Upper lobe of right lung (tissue), 1 donor: ENCODE measurements at places on chromosomes 3 and 15. TPM values are rescaled to one million over a fixed set of nuclear protein-coding genes. Genes with fewer than 3 reads are reported as not detected.

PLA2G4B gene
- total RNA-seq, result 14.4 TPM

- DNase-seq, result no peak
- no peaks in the 10 kb centered on the region for H3K27me3 ChIP-seq
- no peaks in the 10 kb centered on the region for H3K36me3 ChIP-seq
- no peaks in the 10 kb centered on the region for H3K4me1 ChIP-seq
- no peak overlapping the region for H3K4me3 ChIP-seq
Measured at GRCh38 chr15:27094235-27094634, 123.3 kb downstream of the GABRG3 start.

GRCh38 chr3:6680119-6680806 lies 180.7 kb upstream of the GRM7 start:
- H3K27me3 ChIP-seq, result no peaks in the 10 kb centered on the region
- H3K27ac ChIP-seq, result no peak overlapping the region
- H3K36me3 ChIP-seq, result no peaks in the 10 kb centered on the region
- no peaks in the 10 kb centered on the region for H3K4me1 ChIP-seq
- H3K4me3 ChIP-seq, result no peak overlapping the region

IL16 gene
- total RNA-seq, result 39.3 TPM

- H3K27me3 ChIP-seq, result no peaks in the 10 kb centered on the region
- H3K4me1 ChIP-seq, result no peaks in the 10 kb centered on the region
- DNase-seq, result no peak
- H3K27ac ChIP-seq, result no peak overlapping the region
- H3K4me3 ChIP-seq, result no peak overlapping the region
Measured at GRCh38 chr3:168624892-168625448, 529.2 kb upstream of the GOLIM4 start.

CLDN1 gene
- total RNA-seq, result 14.6 TPM

DNA sequence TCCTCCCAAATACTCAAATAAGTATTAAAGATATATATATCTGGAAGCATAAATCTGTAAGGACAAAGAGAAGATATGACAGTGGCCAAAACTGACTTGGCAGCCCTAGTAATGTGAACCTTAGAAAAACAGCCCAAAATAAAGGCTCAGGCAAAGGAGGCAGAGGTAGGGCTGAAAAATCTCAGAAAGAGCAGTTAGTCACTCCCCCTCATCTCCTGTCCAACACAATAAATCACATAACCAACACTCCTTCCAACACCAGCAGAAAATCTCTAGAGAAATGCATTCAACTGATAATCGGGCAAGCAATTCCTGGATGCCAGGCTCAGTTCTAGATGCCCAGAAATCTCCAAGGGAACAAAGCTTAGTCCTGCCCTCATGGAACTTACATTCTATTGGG lies 22.1 kb upstream of the CHRM5 start:
- no peak overlapping the region for H3K4me3 ChIP-seq
- no peak for DNase-seq
- no peaks in the 10 kb centered on the region for H3K36me3 ChIP-seq
- H3K27ac ChIP-seq, result no peak overlapping the region
- H3K4me1 ChIP-seq, result no peaks in the 10 kb centered on the region
- H3K27me3 ChIP-seq, result no peaks in the 10 kb centered on the region

SLC22A13 gene
- total RNA-seq, result 0.41 TPM

- no peaks in the 10 kb centered on the region for H3K27me3 ChIP-seq
- peaks cover 32% of the 10 kb centered on the region for H3K4me1 ChIP-seq
- DNase-seq, result peak; percentile 79
- peak overlapping the region; percentile 97 for H3K4me3 ChIP-seq
- H3K36me3 ChIP-seq, result no peaks in the 10 kb centered on the region
Measured at GRCh38 chr3:53255423-53255774, 423 bp downstream of the TKT start.

FILIP1L gene
- 43.2 TPM for total RNA-seq

DNA sequence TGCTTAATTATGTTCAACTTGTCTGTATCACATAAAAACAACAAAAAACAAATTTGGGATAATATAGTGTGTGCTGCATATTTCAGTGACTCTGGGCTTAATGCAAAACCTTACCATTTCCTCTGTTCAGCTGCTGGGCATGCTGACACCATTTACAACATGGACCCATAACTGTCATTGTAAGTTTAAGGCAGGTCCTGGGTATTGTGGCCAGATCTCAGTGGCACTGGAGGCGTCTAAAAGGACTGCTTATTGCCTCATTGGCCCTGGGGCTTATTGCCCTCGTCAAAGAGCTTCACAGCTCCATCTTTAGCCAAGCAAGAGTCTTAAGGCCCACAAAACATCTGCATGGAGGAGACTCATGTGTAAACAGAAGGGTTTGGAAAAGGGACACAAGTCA lies 390.2 kb downstream of the NR2F2 start:
- no peaks in the 10 kb centered on the region for H3K36me3 ChIP-seq
- H3K4me1 ChIP-seq, result no peaks in the 10 kb centered on the region
- no peak overlapping the region for H3K27ac ChIP-seq

PLOD2 gene
- total RNA-seq, result 23.7 TPM

ALDH1A2 gene
- total RNA-seq, result 27.3 TPM

ZNF774 gene
- 3.6 TPM for total RNA-seq

DNA sequence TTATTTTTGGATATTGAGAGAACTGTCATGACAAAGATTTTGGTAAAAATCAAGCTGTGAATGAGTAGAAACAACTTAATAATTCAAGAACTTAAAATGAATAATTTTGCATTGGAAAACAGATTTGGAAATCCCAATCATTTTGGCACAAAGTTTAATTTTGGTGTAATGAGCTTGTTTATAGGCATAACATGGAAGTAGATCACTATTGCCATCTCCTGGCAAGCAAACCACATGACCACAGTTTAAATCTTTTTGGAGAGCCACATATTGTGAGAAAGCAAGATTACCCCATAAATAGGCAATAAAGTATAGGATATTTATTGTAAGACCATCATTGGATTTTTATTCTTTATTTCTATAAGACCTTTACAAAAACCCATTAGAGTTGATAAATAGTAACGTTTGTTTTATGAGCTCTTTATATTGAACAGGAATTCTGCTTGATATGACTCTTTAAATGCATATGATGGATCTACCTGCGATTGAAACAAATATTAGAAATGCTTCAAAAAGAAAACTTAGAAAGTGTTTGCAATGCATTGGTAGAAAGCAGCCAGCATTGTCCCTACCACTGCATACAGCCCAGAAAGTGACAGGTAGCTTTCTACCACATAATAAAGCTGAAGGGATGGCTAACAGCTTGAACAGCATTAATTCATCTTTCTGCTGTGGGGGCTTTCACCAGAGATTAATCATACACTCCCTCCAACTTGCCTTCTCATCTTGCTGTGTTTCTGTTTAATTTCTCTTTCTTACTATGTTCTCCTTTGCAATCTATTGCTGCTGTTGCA lies 766.8 kb downstream of the TBL1XR1 start:
- no peaks in the 10 kb centered on the region for H3K27me3 ChIP-seq
- no peak overlapping the region for H3K27ac ChIP-seq
- H3K4me1 ChIP-seq, result no peaks in the 10 kb centered on the region
- no peak for DNase-seq
- H3K4me3 ChIP-seq, result no peak overlapping the region
- H3K36me3 ChIP-seq, result no peaks in the 10 kb centered on the region

DNA sequence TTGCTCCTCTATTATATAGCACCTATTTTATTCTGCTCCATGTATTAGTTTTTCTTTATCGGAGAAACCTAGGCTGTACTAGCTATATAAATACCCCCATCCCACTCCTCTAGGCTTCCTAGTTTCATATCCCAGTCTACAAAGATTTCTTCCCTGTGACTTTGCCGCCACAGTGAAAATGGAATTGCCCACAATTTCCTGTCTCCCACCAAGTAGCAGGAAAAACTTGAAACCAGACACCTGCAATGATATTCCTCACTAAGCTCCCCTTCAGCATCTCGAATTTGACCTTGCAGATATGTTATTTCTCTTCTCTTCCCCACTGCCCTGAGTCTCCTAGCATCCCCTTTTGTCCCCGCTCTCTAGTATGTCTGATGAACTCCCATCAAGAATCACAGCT lies 685.8 kb upstream of the CCDC54 start:
- no peak overlapping the region for H3K27ac ChIP-seq
- no peaks in the 10 kb centered on the region for H3K4me1 ChIP-seq
- no peak for DNase-seq
- H3K36me3 ChIP-seq, result no peaks in the 10 kb centered on the region
- no peaks in the 10 kb centered on the region for H3K27me3 ChIP-seq

- H3K27me3 ChIP-seq, result no peaks in the 10 kb centered on the region
- no peak overlapping the region for H3K4me3 ChIP-seq
- no peak for DNase-seq
Measured at GRCh38 chr15:63448266-63448665, 56.1 kb upstream of the USP3 start.

DNA sequence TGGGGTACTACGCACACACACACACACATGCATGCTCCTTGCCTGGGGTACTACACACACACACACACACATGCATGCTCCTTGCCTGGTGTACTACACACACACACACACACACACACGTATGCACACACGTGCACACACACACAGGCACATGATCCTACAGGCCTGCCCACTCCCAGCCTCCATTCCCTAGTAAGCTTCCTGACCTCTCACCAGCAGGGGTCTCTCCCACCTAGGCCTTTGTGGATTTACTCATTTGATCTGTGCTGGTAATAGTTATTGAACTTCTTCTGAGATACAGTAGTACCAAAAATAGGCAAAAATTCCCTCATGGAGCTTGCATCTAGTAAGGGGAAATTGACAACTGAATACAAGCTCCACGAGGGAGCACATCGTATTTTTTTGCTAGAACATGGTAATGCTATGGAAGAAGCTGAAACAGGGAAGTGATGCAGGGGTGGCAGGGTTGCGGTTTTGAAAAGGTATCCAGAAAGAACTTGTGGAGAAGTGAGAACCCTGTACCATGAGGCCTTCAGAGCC lies 19.1 kb downstream of the TTC21A start:
- no peak overlapping the region for H3K4me3 ChIP-seq
- H3K36me3 ChIP-seq, result no peaks in the 10 kb centered on the region
- DNase-seq, result no peak
- H3K27ac ChIP-seq, result no peak overlapping the region

- no peak overlapping the region for H3K27ac ChIP-seq
- no peak for DNase-seq
- H3K4me3 ChIP-seq, result no peak overlapping the region
Measured at GRCh38 chr3:151386056-151386455, 1.5 kb upstream of the P2RY12 start.

DNA sequence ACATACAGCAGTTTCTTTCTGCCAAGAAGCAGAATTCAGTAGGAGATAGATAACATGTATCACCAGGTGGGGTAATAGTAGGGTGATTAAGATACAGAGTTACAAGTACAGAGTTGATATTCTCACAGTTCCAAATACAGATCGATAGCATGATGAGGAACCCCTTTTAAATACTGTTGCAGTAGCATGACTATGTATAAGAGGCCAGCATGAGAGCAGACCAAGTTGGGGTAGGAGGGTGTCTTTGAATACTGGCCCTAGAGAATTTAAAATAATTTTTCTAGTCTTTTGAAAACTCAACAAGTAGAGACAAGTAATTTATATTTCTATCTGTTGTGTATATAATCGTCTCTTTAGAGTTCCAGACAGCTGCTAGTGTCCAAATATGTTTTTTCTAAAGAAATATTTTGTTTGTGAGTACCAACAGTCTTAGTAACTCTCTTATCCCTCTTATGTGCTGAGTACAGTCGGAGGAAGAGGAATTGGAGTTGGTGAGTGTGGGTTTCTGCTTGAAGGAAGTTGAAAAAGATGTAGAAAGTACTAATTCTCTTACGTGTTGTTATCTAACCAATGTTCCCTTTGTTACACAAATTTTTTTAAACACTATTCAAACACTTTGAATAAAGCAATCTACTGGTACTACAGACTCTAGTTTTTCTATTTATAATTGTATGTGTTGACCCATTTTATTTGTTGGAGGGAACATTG lies 30.2 kb downstream of the LYSMD4 start:
- no peaks in the 10 kb centered on the region for H3K27me3 ChIP-seq
- H3K36me3 ChIP-seq, result no peaks in the 10 kb centered on the region
- no peak overlapping the region for H3K4me3 ChIP-seq
- no peak for DNase-seq
- H3K27ac ChIP-seq, result peak overlapping the region; percentile 78
- peaks cover 27% of the 10 kb centered on the region for H3K4me1 ChIP-seq

DNA sequence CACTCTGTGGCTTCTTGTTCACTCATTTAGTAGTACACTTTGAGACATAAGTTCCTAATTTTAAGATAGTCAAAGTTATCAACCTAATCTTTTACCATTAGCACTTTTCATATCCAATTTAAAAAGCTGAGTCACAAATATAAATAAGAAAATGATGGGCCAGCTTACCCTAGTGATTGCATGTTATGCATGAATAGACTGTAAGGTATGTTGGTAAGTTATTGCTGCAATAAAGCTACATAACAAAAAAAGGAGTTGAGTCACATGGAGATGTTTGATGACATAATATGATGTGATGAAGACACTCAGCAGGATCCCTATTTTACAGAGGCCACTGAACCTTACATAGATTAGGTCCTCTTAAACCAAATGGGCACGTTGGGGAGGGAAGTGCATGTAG lies 161.3 kb downstream of the OCA2 start:
- H3K27ac ChIP-seq, result no peak overlapping the region
- no peaks in the 10 kb centered on the region for H3K4me1 ChIP-seq
- no peak for DNase-seq
- H3K4me3 ChIP-seq, result no peak overlapping the region
- no peaks in the 10 kb centered on the region for H3K27me3 ChIP-seq

DNA sequence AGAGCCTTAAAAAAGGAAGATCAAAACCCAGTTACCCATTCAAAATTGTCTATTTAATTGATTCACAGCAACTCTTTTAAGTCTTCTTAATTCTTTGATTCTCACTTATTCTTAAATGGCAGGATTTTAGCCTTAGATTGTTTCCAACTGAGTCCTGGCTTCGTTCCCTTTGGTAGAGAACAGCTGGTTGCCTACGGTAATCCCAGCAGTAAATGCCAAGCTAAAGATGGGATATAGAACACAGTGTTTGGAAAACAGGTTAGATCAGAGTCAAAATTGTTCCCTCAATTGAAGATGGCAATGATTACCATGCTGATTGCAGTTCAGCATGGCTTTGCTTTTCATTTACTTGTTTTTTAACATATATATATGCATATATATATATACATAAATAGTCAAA lies 300.9 kb downstream of the PYDC2 start:
- H3K4me3 ChIP-seq, result no peak overlapping the region
- no peaks in the 10 kb centered on the region for H3K27me3 ChIP-seq
- DNase-seq, result no peak
- H3K27ac ChIP-seq, result no peak overlapping the region

GRCh38 chr3:142999881-143000280 lies 1.5 kb upstream of the U2SURP start:
- H3K27me3 ChIP-seq, result no peaks in the 10 kb centered on the region
- peak overlapping the region; percentile 94 for H3K27ac ChIP-seq
- no peak overlapping the region for H3K4me3 ChIP-seq
- no peaks in the 10 kb centered on the region for H3K36me3 ChIP-seq

DNAH12 gene
- 0.52 TPM for total RNA-seq

- H3K27ac ChIP-seq, result no peak overlapping the region
- no peaks in the 10 kb centered on the region for H3K4me1 ChIP-seq
- H3K36me3 ChIP-seq, result no peaks in the 10 kb centered on the region
- DNase-seq, result no peak
Measured at GRCh38 chr3:8103954-8104353, 397.7 kb upstream of the LMCD1 start.

STRA6 gene
- not detected for total RNA-seq
